ENCODE measurements at places on chromosomes 12 and 14.
A peak's percentile ranks its signal among the peaks of the same experiment; 100 is the strongest.

GRCh38 chr12:106328735-106329134, 26.2 kb downstream of the TCP11L2 start:
- no peak for DNase-seq

GRCh38 chr14:104075530-104076151, 9.9 kb upstream of the ASPG start:
- no peak for DNase-seq

DNA sequence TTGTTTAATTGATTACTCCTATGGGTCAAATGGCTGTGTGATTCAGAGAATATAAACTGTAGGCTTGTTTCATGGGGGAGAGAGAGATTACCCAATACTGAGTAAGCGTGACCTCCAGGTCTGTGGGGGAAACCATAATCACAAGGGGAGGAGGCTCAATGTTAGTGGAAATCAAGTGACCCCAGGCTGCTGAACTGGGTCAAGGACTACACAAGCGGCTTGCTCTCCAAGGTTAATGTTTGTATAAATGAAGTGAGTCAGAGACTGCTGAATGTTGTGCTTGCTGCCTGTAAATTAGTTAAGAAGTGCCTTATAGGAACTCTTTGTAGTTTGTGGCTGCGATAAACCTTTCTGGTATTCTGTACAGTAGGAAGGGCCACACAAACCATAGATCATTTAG, 479.7 kb downstream of the AACS start:
- DNase-seq, result no peak

DNA sequence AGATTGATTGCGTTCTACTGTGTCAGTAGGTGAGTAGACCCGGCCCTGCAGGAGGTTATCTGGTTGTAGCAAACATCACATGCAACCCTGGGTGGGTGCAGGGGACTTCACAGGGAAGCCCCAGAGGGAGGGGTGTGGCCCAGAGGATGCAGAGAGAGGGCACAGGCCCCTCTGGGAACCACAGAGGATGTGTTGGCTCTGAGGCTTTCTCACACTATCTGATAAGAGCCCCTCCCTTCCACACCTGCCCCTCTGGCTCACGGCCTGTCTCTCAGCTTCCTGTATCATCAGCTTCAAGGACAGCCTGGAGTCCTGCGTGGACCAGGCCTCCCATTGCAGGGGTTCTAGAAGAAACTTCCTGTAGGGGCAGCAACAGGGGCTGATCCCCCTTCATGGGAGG, 101.9 kb downstream of the RIN3 start:
- peak; percentile 48 for DNase-seq

DNA sequence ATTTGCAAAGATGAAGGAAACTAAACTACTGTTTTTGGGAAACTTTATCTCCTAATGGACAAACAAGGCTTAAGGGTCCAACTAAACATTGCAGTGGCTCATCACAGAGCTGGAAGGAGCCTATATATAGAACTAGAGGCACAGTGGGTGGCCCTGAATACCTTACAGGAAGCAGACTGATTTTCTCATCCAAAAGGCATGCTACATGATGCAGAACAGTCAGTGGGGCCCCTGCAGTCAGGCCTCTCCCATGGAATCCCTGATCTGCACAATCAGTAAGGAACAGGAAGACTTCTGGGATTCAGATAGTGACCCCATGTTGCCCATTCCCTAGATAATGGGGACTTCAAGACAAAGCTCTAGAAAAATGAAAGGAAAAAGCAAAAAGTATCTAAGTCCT, 1.9 kb upstream of the LLPH start:
- DNase-seq, result no peak

DNA sequence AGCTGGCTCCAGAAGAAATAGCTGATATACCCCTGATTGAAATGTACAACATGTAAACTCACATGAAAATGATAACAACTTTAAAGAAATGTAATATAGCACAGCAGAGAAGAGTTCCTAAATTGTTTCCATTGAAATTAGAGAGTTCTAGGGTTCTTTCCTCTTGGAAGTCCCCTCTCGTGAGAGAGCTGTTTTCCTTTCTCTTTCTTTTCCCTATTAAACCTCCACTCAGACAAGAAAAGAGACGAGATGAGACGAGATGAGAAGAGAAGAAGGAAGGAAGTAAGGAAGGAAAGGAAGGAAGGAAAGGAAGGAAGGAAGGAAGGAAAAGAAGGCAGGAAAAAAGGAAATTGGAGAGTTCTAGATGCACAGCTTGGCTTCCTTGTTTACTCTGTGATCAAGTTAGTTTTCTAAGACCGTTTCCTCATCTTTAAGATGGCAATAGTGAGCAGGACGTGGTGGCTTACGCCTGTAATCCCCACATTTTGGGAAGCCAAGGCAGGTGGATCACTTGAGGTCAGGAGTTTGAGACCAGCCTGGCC, 11.9 kb downstream of the DRAM1 start:
- no peak for DNase-seq

- DNase-seq, result no peak
These were observed 216.3 kb upstream of the ATXN7L3B start for GRCh38 chr12:74321381-74321780.

GRCh38 chr12:120438495-120439198, 734 bp downstream of the COX6A1 start:
- no peak for DNase-seq
